ENCODE measurements at places on chromosomes 6 and 20.

- DNase-seq, result no peak
These were observed 50.2 kb upstream of the SIRPG start for GRCh38 chr20:1707588-1708449.

GRCh38 chr20:10523443-10523842 lies 88.3 kb downstream of the SLX4IP start:
- DNase-seq, result peak; percentile 62

- DNase-seq, result no peak
These were observed 546 bp downstream of the CRNKL1 start for GRCh38 chr20:20051767-20052073.

DNA sequence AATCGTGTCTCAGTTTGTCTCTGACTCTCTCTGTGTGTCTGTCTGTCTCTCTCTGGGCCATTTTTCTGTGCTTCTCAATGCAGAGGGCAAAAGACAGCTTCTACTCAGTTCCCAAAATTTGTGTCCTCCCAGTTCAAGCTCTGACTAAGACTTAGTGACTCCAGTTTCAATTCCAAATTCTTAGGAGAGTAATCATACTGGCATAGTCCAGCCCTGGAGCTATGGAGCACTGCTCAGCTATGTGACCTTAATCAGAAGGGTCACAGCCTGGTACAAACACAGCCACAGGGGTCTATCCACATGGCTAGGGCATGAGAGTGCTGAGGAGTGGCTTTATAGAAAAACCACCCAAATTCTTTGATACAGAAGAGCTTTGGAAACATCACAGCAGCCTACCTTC lies 91.9 kb downstream of the FOXF2 start:
- DNase-seq, result no peak

DNA sequence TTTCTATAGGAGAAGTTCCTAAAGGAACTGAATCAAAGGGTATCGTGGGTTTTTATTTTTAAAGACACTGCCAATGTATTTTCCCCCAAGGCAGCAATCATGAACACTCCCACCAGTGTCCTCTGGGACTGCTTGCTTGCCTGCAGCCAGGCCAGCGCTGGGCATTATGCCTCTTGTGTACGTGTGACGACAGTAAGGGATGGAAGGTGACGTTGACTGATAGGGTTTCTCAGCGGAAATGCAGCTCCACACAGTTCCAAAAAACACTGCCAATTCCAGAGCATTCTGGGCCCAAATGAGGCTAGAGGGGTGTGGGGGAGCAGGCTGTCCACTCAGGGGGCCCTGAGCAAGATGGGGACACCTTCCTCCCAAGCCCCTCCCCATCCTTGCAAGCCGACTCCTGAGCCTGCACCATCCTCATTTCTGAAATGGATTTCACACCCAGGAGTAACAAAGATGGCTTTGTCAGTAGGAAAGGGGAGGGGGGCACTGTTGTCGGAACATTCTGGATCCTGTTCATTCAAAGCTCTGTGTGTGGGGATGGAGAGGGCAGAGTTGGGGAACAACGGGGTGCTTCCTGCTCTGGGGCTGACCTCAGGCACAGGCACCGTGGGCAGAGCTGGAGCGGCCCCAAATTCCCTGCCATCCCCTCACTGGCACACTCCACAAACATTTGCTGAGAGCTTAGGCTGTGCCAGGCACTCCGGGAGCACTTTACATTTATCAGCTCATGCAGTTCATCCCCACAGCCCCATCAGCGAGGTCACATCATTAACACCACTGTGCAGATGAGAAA lies 20.0 kb downstream of the PREX1 start:
- no peak for DNase-seq

GRCh38 chr20:59645761-59646171 lies 41.4 kb downstream of the PHACTR3 start:
- DNase-seq, result no peak

GRCh38 chr6:168179702-168180382 lies 100.8 kb upstream of the FRMD1 start:
- no peak for DNase-seq

GRCh38 chr6:24959319-24959718 lies 23.6 kb upstream of the RIPOR2 start:
- no peak for DNase-seq

DNA sequence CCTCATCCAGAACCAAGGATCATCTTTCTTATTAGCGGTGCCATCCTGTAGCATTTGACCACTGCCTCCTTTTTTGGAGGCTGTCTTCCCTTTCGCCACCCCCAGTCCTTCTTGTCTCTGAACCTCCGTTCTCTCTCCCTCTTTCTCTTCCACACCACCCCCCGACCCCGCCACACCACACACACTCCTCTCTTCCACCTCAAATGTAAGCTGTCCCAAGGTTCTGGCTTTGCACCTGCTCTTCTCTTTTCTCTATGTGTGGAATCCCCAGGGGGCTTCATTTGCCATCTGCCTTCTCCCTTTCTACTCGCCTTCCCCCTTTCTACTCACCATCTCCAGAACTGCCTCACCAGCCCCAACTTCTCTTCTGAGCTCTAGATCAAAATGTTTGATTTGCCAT lies 111.3 kb upstream of the CDYL start:
- no peak for DNase-seq

DNA sequence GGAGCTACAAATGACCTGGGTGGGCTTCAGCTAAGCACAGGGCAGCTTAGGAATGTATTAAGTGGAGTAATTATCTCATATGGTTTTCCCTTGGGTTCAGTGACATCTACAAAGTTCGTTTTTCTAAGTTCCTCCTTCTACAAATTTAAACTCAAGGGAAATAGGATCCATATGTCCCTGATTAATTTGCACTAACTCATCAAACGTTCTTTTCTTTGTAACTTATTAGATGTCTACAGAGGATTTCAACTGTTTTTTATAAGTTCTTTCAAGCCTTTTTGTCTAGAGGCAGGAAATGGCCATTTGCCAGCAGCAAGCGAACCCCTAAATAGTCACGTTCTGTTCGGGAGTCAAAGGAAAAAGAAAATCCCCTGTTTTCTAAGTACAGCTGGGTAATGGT lies 1060.3 kb downstream of the KIF16B start:
- no peak for DNase-seq

- DNase-seq, result no peak
These were observed 185 bp upstream of the TNFRSF6B start for GRCh38 chr20:63696306-63696627.

GRCh38 chr6:73585566-73586415 lies 65.0 kb upstream of the EEF1A1 start:
- DNase-seq, result no peak

- peak; percentile 10 for DNase-seq
These were observed 112.0 kb downstream of the LAMP5 start for GRCh38 chr20:9626357-9626756.

DNA sequence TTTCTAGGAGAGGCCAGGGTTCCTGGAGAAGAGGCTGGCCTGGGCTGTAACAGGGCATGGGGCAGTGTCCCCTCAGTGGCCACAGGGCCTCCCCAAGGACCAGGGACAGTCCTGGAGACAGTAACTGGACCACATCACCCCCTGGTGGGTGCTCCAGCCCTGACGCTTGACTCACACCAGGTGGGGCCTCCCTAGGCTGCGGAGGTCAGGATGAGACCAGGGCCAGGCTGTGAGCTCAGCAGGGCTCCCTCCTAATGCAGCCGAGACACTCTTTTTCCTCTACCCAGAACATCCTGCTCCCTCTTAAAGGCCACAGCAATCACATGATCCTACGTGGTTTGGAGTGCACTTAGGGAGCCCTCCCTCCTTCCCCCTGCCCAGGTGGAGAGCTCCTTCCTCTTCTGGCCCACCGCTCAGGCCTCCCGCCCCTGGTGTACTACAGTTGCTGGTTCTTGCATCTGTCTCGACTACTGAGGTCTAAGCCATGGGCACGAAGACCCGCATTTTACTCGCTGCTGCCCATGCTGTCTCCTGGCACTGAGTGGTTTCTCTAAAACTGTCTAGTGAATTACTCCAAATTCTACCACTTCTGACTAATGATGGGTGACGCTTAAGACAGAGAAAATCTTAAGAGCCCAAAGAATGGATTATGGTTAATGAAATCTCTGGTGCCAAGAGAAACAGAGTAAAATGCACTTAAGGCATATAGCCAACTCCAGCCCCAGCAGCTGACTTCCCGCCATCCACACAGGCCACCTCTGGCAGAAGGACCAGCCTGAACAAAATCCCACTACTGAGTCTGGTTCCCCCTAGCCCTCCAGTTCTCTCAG lies 166.1 kb upstream of the CST7 start:
- DNase-seq, result no peak

GRCh38 chr20:48002517-48002970 lies 217.3 kb upstream of the SULF2 start:
- DNase-seq, result no peak

GRCh38 chr6:106715922-106716321 lies 86.5 kb downstream of the QRSL1 start:
- no peak for DNase-seq

DNA sequence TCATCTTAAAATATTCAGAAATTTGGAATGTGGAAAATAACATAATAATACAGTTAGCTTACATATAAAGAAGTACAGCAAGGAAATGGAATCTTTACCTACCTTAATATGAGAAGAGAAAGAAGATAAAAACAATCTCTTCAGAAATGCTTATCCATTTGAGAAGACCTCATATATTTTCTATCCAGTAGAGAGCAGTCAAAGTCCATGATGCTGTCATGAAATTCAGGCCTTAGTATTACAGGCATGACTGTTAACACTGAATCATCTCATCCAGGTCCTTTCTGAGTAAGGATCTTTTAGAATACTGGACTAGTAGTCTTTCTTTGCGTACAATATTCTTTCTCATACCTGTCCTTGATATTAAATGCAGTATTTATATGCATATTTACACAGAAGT lies 713.4 kb downstream of the CD109 start:
- DNase-seq, result no peak

DNA sequence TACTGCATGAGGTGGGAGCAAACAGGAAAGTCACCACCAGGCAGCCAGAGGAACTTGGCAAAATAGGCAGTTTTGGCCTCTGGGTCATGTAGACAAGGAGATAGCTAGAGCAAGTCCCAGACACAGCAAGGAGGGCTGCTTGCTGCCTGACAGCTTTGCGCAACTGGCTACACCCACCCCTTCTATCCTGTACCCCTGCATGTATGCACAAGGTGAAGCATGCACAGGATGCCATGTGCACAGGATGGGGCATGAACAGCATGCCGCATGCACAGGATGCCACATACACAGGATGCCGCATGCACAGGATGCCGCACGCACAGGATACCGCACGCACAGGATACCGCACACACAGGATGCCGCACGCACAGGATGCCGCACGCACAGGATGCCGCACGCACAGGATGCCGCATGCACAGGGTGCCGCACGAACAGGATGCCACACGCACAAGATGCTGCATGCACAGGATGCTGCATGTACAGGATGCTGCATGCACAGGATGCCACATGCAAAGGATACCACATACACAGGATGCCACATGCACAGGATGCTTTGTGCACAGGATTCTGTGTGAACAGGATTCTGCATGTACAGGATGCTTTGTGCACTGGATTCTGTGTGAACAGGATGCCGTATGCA lies 104.9 kb upstream of the IYD start:
- no peak for DNase-seq

DNA sequence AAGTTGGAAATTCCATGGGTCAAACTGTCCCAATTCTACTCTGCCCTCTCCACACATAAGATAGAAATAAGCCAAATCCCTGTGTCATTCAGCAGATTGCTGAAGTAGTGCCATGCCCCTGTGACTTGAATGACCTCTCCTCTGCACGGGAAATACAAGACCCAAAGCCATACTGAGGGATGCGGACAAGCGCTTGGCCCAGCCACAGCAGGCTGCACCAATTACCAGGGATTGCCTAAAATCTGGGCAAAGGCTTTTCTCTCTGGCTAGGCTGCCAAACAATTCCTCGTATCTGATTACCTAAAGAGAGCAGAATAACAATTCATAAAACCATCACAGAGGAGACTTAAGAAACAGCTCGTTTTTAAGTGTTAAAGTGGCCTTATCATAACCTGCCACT lies 421.8 kb upstream of the JARID2 start:
- no peak for DNase-seq

GRCh38 chr6:143731789-143732188 lies 54.0 kb downstream of the PHACTR2 start:
- no peak for DNase-seq

DNA sequence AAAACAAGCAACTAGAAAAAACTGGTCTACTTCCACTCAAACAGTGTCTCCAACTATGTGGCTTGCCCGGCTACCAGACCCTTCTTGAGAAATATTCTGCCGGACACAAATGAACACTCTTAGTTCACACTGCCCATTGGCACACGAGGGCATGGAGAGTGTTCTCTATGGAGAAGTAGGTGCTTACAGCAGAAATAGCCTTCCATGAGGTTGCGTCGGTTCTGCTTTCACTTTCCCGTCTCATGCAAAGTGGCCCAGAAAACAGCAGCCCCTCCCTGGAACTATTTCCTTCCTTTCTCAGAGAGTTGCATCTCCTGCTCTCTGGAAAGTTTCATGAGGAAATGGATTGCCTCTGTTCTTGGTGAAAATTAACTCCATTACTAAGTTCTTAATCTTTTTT lies 9.5 kb upstream of the HLA-DOA start:
- no peak for DNase-seq

- DNase-seq, result no peak
These were observed 66.8 kb downstream of the RIN2 start for GRCh38 chr20:19824861-19825260.

- no peak for DNase-seq
These were observed 234.8 kb downstream of the NRN1 start for GRCh38 chr6:5771759-5772390.

- DNase-seq, result no peak
These were observed 28.1 kb upstream of the PNPLA1 start for GRCh38 chr6:36241728-36242127.

- no peak for DNase-seq
These were observed 87.7 kb downstream of the RAMACL start for GRCh38 chr6:166498661-166499349.

GRCh38 chr6:144928847-144929246 lies 643.7 kb downstream of the UTRN start:
- DNase-seq, result no peak

- peak; percentile 33 for DNase-seq
These were observed 92.1 kb downstream of the POPDC3 start for GRCh38 chr6:105087571-105088211.

GRCh38 chr20:6180531-6180930 lies 57.7 kb upstream of the FERMT1 start:
- DNase-seq, result no peak

GRCh38 chr6:153842491-153842890 lies 196.5 kb upstream of the OPRM1 start:
- DNase-seq, result no peak

GRCh38 chr6:134511984-134512683 lies 194.2 kb upstream of the SGK1 start:
- no peak for DNase-seq

DNA sequence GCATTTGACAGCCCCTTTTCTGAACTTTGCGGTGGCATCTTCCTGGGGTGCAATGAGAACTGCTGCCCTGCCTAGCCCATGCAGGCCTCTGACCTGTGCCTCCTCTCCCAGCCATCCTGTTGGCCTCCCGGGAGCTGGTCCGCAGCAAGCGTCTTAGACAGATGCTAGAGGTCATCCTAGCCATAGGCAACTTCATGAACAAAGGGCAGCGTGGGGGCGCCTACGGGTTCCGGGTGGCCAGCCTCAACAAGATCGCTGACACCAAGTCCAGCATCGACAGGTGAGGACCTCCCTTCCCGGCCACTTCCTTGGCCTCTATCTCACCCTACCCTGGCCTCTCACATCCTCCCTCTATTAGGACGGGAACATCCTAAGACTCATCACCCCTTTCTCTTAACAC lies 37.6 kb downstream of the MOCS1 start:
- no peak for DNase-seq
